ENCODE measurements at places on chromosomes 1 and 21.

- DNase-seq: no peak
Observed at GRCh38 chr1:226763905-226764264, 24.8 kb upstream of the ITPKB start.

DNA sequence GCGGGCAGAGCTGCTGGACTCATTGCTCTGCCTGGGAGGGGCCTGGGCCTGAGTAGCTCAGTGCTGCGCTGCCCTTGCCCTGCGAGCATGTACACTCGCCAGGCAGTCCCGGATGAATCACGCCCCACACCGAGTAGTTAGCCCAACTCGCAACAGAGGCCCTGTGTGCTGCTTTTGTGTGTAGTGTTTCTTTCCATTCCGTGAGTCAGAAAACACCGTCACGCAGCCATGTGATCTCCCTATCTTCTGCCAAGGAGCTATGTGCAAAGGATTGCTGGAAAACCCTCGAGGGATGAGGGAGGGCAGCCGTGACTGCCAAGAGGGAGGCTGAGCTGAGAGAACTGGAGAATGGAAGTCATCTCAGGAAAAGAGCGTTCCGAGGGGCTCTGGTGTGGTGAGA lies 37.3 kb downstream of the NENF start:
- no peak for DNase-seq

- DNase-seq: no peak
Observed at GRCh38 chr1:163477276-163477830, 155.6 kb downstream of the NUF2 start.

DNA sequence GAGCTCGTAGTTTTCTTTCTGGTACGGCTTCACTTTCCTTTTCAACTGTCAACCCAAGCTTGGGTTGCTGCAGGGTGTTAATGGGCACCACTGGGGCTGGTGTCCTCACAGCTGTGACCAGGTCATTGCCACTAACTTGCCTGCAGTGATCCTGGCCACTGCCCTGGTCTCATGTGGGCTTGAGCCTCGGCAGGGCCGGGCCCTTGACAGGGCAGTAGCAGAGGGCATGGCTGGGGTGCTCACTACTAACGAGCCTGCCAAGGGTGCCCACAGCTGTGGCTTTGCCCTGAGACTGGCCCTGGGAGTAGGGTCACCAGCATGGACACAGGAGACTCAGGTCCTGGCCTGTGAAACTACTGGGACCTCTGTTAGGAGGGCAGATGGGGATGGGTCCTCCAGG lies 31.5 kb upstream of the GNPAT start:
- no peak for DNase-seq

- DNase-seq: no peak
Observed at GRCh38 chr1:34547046-34547674, 207.7 kb upstream of the GJB5 start.

Data from activated CD8-positive, alpha-beta memory T cell treated with anti-CD3 and anti-CD28 coated beads, Interleukin-2, amount 50 U/mL, for 48 hours (primary cell).